ENCODE measurements at places on chromosomes 7 and 10.

- no peak for DNase-seq
These were observed 120.0 kb downstream of the MKX start for GRCh38 chr10:27625452-27626211.

DNA sequence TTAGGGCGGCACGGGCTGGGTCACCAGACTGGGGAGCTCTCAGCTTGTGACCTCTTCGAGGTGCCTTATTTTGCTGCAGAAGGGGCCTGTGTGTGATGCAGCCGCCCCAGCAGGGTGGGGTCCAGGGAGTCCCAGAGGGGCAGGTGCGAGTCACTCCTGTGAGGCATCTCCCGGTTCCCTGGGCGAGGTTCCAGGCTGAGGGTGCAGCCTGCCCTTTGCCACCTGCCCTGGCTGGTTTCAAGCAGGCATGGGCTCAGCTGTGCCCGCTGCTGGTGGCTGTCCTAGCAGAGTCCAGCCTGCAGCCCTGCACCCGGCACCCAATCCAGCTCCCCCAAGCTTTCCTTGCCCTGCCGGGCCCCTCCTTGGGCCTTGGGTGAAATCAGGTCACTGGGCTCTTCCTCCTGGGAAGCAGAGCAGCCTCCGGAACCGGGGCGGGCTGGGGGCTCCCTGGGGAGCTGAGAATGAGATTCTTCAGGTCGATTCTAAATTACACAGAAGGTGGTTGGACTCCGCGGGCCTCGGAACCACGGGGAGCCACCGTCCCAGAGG lies 64.8 kb downstream of the PWWP2B start:
- DNase-seq = no peak

- DNase-seq = no peak
These were observed 48.9 kb downstream of the FHIP2A start for GRCh38 chr10:114870486-114870885.

DNA sequence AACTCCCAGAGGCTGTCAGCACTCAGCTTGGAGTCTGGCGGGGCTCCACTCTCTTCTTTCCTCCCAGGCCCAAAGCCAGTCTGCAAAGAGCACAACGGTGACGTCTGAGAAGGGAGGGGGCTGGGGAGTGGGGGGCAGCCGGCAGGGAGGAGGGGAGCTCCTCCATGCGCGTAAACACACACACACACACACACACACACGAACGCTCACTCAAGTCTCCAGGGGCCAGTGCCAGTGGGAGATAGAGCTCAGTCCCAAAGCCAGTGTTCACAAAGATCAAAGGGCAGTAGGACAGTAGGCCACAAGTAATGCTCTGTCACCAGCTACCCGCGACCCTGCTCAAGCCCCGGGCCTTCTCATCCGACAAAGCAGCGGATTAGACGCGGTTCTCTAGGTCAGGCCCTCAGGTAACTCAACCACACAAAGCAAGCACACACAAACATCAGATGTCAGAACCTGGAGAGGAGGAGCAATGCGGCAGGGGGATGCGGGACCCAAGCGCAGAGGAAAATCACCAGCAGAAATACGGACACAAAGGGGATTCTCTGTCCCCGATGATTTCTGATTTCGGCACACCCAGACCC lies 19.9 kb downstream of the TCAF1 start:
- DNase-seq = no peak

DNA sequence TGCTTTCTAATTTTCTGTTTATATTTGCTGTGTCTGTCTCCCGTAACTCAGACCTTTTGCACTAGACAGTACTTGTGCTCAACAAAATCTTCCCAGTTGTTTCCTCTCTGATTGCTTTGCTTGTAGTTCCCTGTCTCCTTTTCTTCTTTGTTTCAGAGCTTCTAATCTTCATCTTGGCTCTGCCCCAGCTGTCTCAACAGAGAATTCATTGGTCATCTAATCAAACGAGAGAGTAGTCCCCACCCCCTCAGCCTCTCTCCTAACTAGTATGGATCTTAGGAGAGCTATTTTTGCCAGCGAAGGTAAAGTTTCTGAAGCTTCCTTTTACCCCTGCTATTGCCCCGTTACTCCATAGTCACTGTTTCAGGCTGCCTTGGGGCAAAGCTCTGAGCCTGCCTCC lies 32.8 kb downstream of the SLC26A4 start:
- DNase-seq = no peak

DNA sequence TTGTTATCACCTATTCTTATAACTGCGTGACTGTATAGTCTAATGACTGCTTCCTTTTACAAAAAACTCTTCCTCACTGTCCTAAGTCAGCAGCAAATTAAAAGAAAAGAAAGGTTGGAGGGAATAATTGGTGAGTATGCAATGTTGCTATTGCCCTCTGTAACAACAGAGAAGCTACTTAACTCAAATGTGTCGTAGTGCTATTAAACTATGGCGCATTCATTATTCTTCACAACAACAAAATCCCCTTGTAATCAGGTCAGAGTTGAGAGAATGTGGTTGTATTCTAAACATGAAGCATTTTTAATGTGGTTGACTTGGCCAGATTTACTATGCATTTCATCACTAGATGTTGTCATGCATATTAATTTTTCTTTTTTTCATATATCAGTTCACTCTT lies 897.8 kb upstream of the PHF14 start:
- DNase-seq = no peak

DNA sequence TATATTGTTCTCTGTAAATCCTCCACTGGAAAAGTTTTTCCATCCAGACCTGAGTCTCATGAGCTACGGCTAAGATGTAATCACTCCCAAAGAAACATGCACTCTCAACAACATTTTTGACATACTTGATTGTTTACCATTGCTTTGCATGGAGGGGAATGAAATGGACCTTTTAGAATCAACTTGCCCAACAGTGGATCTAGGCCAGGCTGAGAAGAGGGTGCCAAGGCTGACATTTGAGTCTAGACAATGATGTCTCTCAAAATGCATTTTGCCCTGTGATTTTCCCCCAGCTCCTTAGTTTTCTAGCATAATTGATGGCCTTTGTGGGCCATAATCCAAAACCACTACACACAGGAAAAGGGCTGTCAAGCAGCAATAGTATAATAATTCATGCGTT lies 297.9 kb upstream of the KLF6 start:
- DNase-seq = no peak

DNA sequence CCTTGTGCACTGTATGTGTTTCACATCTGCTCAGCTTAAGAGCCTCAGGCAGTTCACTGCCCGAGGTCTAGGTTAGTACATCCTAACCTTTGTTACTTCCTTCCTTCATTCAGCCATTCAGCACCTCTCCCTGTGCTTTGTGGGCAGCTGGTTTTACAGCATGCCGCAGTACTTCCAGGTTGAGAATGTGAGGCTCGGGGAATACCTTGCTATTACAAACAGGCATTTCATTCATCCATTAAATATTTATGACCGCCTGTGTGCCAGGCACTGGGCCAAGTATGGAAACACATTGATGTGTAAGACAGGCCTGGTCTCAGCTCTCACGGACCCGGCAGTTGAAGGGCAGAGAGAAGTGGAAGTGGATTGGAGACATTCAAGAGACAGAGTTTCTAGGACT lies 82.4 kb downstream of the SHH start:
- no peak for DNase-seq

GRCh38 chr10:61159253-61159652 lies 215.3 kb upstream of the RHOBTB1 start:
- no peak for DNase-seq

DNA sequence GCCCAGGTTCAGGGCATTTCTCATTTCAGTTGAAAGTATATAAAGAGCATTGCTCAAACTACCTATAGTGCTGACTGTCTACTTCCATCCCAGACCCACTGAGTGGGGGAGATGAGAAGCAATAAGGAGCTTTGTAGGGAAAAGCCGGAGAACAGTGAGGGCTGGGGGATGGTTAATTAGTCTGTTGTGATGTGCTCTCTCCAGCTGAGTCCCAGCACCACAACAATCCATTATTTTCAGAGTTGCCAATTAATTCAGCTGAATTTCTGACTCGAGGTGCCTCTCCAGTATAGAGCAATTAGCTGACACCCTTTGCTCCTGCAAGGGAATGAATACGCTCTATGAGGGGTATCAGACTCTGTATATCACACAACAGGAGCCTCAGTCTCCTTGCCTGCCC lies 1118.6 kb downstream of the SORCS3 start:
- DNase-seq = no peak

DNA sequence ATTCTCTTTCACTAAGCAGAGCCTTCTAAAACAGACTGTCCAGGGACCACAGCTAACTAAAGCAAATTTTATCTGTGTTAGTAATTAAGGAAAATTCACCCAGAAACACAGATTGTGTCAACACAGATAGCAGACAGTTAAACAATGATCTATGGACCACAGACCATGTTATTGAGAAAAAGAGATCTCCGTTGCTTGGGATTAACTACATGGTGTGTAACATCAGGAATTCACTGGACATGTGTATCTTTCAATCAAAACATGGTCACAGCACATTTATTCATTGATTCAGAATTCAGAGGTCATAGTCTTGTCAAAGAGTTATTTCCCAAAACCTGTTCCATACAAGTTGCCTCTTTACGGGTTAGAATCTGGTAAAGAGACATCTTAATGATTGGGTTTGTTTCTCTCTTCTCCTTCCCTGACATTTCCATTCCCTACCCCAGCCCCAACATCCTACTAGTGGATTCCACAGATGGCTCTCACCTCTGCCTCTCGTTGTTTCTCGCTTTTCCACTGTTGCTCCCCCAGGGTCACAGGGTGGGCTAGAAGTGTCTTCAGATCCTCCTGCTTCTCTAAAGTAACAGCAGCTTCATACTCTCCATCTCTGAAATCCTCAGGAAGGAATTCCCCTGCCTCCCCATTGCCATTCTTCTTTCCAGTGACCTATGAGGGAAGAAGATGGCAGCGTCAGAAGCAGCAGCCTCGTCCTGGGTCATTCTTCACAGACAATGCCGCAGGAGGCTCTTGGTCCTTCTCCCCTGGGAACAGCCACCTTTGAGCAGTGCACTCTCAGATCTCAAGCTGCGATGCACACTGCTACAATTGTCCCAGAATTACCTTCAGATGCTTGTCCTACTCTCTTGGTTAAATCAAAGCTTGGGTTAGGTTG lies 958 bp downstream of the ANKRD1 start:
- DNase-seq = no peak

GRCh38 chr10:124008681-124009080 lies 84.7 kb downstream of the CHST15 start:
- no peak for DNase-seq

GRCh38 chr10:118669020-118669791 lies 73.8 kb upstream of the PRLHR start:
- peak; percentile 46 for DNase-seq

DNA sequence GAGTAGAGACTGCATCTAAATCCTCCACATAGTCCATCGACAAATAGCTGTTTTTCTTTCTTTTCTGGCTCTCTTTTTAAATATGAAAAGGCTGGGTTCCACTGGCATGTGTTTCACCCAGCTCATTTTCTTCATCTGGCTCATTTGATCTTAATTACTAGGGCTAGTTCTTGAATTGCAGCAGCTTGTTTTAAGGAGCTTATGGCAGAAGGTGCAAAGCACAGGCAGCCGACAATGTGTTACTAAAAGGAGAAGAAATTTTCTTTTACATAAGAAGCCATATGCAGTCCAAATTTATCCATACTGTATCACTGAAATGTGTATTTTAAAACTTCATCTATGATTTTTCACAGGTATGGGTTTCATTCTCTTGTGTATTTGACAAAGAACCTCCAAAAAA lies 205.6 kb upstream of the PTER start:
- no peak for DNase-seq

GRCh38 chr10:118585234-118585633 lies 10.2 kb downstream of the PRLHR start:
- no peak for DNase-seq

GRCh38 chr10:121900443-121901174 lies 27.2 kb downstream of the ATE1 start:
- peak; percentile 65 for DNase-seq

GRCh38 chr10:51985336-51985735 lies 285.9 kb upstream of the CSTF2T start:
- no peak for DNase-seq

- no peak for DNase-seq
These were observed 140.6 kb downstream of the ALOX5 start for GRCh38 chr10:45514291-45515270.

DNA sequence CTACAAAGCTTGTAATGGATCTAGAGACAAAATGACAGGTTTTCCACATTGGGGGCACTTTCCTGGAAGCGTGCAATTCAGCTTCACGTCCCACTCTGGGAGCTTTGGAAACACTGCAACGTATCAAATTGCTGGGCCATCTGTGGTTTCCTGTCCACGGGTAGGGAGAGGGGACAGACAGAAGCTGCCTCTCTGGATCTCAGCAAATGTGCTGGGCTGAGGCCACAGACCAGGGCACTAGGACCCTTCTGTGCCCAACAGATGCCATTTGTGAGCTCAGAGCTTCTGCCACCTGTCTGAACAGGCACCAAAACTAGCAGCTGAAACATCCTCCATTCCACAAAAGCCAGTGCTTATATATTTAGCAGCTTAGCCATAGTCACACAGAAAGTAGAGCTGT lies 40.9 kb upstream of the FRMD4A start:
- DNase-seq = no peak

DNA sequence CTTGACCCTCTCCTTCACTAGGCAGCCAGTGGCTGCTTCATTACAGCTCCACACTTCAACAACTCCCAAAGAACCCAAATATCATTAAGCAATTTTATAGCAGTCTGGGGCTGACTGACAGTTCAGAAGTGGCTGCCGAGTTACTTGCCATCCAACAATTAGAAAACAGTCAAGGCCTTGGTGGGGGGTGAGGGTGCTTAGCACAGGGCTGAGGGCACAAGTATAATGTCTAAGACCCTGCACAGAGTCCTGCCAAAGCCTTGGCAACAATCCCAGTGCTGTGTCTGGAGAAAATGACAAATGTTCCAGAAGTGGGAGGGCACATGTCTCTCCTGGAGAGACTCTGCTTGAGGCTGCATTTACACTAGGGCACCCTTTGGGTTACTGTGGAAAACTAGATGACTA lies 71.1 kb downstream of the CXCL12 start:
- DNase-seq = no peak

DNA sequence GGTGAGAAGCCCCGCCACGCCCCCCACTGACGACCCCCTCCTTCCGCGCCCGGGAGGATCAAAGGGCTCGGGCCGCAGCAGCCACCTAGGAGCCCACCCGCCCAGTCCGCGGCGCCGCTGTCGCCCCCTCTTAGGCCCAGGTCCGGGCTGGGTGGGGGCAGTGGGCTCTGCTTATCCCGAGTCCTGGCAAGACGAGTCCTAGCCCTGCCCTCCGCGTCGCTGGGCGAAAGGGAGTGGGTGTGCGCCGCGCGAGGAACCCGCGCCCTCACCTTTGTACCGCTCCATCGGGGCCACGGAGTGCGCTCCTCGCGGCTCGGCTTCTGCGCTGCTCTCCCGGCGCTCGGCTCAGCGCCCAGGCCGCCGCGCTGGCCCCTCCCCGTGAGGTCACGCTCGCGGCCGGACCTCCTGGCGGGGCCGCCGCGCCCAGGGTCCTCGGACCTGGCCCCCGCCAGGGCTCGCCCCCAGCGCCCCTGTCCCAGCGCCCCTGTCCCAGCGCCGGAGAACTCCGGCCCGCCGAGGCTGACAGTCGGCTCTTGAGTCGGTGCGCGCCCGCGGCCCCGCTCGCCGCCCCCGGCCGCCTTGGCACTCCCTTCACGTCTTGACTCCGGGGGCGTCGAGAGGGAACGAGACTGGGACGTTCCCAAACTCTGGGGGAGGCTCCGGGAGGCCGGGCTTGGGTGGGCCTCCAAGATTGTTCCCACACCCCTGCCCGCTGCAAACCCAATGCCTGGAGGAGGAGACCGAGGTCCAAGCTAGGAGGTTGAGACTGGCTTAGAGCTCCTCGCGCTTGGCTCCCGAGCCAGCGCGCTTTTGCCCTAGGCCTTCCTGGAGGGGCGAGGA lies at the start of gene AFAP1L2:
Gene AFAP1L2, minus strand, starts transcription at position 332 of the 840 bp plus-strand sequence. Its CDS starts 47 bp downstream, at position 285.
- no peak for DNase-seq
